ENCODE measurements at places on chromosomes 12 and 14. TPM values are rescaled to one million over a fixed set of nuclear protein-coding genes. Genes with fewer than 3 reads are reported as not detected.

AGAP2 gene
- 63.5 TPM for total RNA-seq

SDS gene
- total RNA-seq: not detected

ANG gene
- not detected for total RNA-seq

BMAL2 gene
- total RNA-seq: 37.7 TPM

ACVRL1 gene
- 0.64 TPM for total RNA-seq

SLC7A7 gene
- 1.1 TPM for total RNA-seq

GRCh38 chr12:106234449-106234848 lies 13.4 kb downstream of the CKAP4 start:
- no peak overlapping the region for H3K4me3 ChIP-seq
- no peak overlapping the region for H3K27ac ChIP-seq
- DNase-seq: no peak
- no peaks in the 10 kb centered on the region for H3K4me1 ChIP-seq

DNA sequence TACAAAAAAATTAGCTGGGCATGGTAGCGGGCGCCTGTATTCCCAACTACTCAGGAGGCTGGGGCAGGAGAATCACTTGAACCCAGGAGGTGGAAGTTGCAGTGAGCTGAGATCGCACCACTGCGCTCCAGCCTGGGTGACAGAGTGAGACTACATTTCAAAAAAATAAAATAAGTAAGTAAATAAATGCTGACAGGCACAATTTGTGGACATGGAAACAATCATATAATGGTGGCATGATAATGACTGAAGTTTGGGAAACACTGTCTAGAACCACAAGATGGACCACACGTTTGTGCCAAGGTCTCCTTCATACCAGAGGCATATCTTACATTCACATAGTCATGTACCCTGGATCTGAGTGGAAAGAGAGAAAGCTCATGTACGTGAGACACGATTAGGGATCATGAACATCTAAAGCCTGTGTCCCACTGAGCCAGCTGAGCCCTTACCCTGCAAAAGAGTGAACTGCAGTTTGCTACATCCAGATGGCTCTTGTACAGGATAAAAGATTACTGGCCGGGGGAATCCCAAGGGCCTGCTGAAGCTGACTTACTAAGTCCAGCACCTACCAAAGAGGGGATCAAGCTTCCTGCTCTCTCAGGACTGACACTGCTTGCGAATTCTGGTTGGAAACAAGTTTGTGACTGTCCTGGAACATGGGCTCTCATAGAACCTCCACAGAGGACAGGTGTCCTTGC lies 62.9 kb downstream of the TRAFD1 start:
- no peaks in the 10 kb centered on the region for H3K27me3 ChIP-seq
- no peak for DNase-seq
- H3K4me1 ChIP-seq: no peaks in the 10 kb centered on the region
- H3K36me3 ChIP-seq: peaks cover 6% of the 10 kb centered on the region

GRCh38 chr12:11539156-11539555 lies 110.3 kb upstream of the ETV6 start:
- DNase-seq: no peak
- no peak overlapping the region for H3K27ac ChIP-seq
- H3K36me3 ChIP-seq: no peaks in the 10 kb centered on the region
- H3K4me1 ChIP-seq: peaks cover 31% of the 10 kb centered on the region

- H3K4me3 ChIP-seq: no peak overlapping the region
- no peak overlapping the region for H3K27ac ChIP-seq
- no peaks in the 10 kb centered on the region for H3K36me3 ChIP-seq
- H3K27me3 ChIP-seq: no peaks in the 10 kb centered on the region
These were observed 400.2 kb downstream of the TMEM121 start for GRCh38 chr14:105926373-105927095.

- H3K27me3 ChIP-seq: no peaks in the 10 kb centered on the region
- no peak overlapping the region for H3K27ac ChIP-seq
- no peaks in the 10 kb centered on the region for H3K4me1 ChIP-seq
These were observed 127.7 kb downstream of the ZNF664 start for GRCh38 chr12:124100572-124101178.

GRCh38 chr12:45246236-45246635 lies 30.3 kb downstream of the ANO6 start:
- no peaks in the 10 kb centered on the region for H3K36me3 ChIP-seq
- H3K4me1 ChIP-seq: no peaks in the 10 kb centered on the region
- H3K27ac ChIP-seq: no peak overlapping the region
- H3K27me3 ChIP-seq: no peaks in the 10 kb centered on the region

- no peak overlapping the region for H3K4me3 ChIP-seq
- H3K36me3 ChIP-seq: no peaks in the 10 kb centered on the region
- DNase-seq: no peak
- no peaks in the 10 kb centered on the region for H3K27me3 ChIP-seq
These were observed 30.0 kb downstream of the TUNAR start for GRCh38 chr14:95906591-95906990.

- no peak for DNase-seq
- peaks cover 18% of the 10 kb centered on the region for H3K4me1 ChIP-seq
- no peaks in the 10 kb centered on the region for H3K27me3 ChIP-seq
These were observed 1.1 kb upstream of the TRAF3 start for GRCh38 chr14:102775855-102776760.

GRCh38 chr12:67980391-67980790 lies 8.9 kb upstream of the IFNG-AS1 start:
- H3K36me3 ChIP-seq: no peaks in the 10 kb centered on the region

- H3K36me3 ChIP-seq: no peaks in the 10 kb centered on the region
- H3K4me1 ChIP-seq: peaks cover 3% of the 10 kb centered on the region
- no peak for DNase-seq
- H3K27ac ChIP-seq: no peak overlapping the region
These were observed 190.2 kb upstream of the AMIGO2 start for GRCh38 chr12:47269916-47270315.
